ENCODE measurements at places on chromosomes 5 and 9.

DNA sequence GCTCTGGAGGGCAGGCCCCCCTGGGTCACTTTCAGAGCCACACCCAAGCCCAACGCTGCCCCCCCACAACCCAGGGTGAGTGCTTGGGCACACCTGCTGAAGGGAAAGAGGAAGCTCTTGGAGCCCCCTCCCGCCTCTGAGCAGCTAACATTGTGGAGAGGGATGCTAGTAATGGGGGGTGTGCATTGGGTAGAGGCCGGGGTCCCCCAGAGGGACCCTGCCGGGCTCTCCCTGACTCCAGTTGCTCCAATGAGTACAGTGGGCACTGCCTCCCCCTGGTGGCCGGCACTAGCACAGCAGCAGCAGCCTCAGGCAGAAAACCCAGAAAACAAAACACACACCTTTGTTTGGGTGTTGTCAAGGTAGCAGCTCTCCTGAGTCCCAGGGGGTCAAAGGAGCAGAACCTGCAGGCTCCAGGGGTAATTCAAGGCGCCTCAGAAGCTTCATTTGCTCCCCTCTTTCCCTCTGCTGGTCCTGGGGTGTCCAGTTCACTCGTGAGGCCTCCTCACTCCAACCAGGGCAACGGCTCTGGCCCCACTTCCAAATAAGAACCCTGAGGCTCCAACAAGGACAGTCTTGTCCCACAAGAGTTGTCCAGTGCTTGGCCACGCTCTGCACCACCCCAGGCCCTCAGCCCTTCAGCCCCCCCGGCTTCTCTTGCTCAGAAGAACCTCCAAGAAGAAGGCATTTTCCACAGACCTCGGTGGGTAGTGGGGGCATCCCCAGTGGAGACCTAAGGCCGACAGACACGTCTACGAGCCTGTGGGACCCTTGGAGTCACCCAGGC is 16.1 kb downstream of the GBGT1 start:
- H3K27me3 ChIP-seq: no peaks in the 10 kb centered on the region
- H3K36me3 ChIP-seq: no peaks in the 10 kb centered on the region
- peaks cover 57% of the 10 kb centered on the region for H3K4me1 ChIP-seq
- peak overlapping the region; percentile 86 for H3K27ac ChIP-seq

DNA sequence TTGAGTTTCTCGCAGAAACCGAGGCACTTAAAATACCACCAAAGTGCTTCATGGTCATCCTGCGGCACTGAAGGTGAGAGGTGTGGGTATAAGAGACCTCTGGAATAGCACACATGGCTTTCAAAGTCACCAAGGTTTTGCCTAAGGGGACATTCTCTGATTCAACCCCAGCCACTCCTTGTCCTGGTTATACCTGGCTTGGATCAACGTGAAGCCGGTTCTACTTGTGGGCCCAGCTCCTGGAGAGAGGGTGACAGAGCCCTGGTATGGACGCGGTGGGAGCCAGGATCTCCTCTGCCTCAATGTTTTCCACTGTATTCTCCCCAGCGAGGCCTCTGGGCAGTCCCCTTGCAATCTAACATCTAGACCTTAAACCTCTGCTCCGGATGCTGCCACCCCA is 132.0 kb downstream of the FSTL4 start:
- no peak overlapping the region for H3K4me3 ChIP-seq
- H3K4me1 ChIP-seq: peaks cover 5% of the 10 kb centered on the region
- no peaks in the 10 kb centered on the region for H3K36me3 ChIP-seq
- H3K27ac ChIP-seq: no peak overlapping the region
- DNase-seq: no peak

- peaks cover 36% of the 10 kb centered on the region for H3K4me1 ChIP-seq
- no peak overlapping the region for H3K27ac ChIP-seq
- peak overlapping the region; percentile 25 for H3K4me3 ChIP-seq
- no peaks in the 10 kb centered on the region for H3K36me3 ChIP-seq
- no peak for DNase-seq
These were observed 128.2 kb downstream of the TMEM161B start for GRCh38 chr5:88140396-88140855.

GRCh38 chr9:3088219-3088618 is 244.3 kb upstream of the PUM3 start:
- H3K27me3 ChIP-seq: no peaks in the 10 kb centered on the region
- DNase-seq: no peak
- H3K36me3 ChIP-seq: no peaks in the 10 kb centered on the region
- no peaks in the 10 kb centered on the region for H3K4me1 ChIP-seq
- no peak overlapping the region for H3K27ac ChIP-seq

- peak overlapping the region; percentile 92 for H3K27ac ChIP-seq
- H3K4me3 ChIP-seq: peak overlapping the region; percentile 55
- peaks cover 25% of the 10 kb centered on the region for H3K4me1 ChIP-seq
- peak; percentile 22 for DNase-seq
- H3K27me3 ChIP-seq: no peaks in the 10 kb centered on the region
These were observed 8.4 kb downstream of the PTCH1 start for GRCh38 chr9:95508242-95508967.
